Sigmoid colon (tissue), 7 donors: ENCODE measurements at places on chromosomes 4 and X. TPM values are rescaled to one million over a fixed set of nuclear protein-coding genes. Genes with fewer than 3 reads are reported as not detected.

Gene TRIM2
- 25.5 TPM for polyA plus RNA-seq

Gene NAP1L2
- 1.2 TPM for polyA plus RNA-seq

GRCh38 chrX:19487520-19488200 lies 27.6 kb downstream of the MAP3K15 start:
- no peak for DNase-seq

- peak; percentile 84 for DNase-seq
Observed at GRCh38 chr4:153204247-153204671, at the start of gene TRIM2. Gene TRIM2 (plus strand): TSS chr4:153204443. CDS start chr4:153204531, 88 bp downstream.

- no peak for DNase-seq
Observed at GRCh38 chrX:134671294-134671693, 13.0 kb upstream of the PLAC1 start.
